B cell (primary cell): ENCODE measurements at places on chromosomes 4 and X. TPM values are rescaled to one million over a fixed set of nuclear protein-coding genes. Genes with fewer than 3 reads are reported as not detected.

- DNase-seq, result no peak
Observed at GRCh38 chr4:181807771-181808170, 435.4 kb upstream of the TENM3 start.

DNA sequence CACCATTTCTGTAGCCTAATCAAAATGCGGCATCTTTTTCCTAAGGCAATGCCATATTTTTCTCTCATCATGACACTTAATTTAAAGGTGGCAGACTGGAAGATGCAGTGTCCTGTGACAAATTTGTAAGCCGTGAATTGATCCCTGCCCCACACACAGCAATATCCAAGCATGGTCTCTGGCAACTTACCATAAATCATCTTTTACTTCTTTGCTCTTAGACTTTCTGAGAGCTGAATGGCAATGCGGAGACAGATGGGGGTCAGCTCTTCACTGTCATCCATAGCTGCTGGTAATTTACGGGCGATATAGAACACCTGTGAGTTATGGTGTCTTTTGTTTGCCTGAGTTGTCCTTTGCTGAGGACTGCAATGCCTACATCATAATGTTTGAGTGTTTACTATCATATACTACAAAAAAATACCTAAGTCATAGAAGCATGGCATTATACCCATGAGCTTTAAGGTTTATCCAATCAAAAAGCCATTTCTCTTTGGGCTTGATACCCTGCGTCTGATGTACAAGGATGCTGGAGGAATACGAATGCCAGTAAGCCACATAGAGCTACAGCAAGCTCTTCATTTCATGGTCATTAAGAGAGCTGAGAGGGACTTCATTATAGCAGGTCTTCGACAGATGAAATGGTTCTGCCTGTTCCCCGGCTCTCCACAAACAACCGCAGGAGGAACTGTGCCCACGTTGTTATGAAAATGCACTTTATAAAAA is 148.1 kb downstream of the TRIML1 start:
- no peak for DNase-seq

GRCh38 chr4:73653695-73654106 is 33.5 kb upstream of the RASSF6 start:
- DNase-seq, result peak; percentile 69

- DNase-seq, result no peak
Observed at GRCh38 chr4:13294961-13295605, 189.1 kb downstream of the RAB28 start.

DNA sequence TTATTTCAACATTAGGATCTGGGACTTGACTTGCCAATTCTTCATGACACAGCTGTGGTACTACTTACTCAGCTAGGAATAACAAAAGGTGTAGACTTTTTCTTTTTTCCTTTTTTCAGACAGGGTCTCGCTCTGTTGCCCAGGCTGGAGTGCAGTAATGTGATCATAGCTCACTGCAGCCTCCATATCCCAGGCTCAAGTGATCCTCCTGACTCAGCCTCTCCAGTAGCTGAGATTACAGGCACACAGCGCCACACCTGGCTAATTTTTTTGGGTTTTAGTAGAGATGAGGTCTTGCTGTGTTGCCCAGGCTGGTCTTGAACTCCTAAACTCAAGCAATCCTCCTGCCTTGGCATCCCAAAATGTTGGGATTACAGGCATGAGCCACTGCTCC is 16.3 kb downstream of the NOA1 start:
- no peak for DNase-seq

GRCh38 chrX:8103655-8104054 is 67.4 kb downstream of the VCX2 start:
- DNase-seq, result no peak

HTR2C gene
- polyA plus RNA-seq, result not detected in 2 replicates

DNA sequence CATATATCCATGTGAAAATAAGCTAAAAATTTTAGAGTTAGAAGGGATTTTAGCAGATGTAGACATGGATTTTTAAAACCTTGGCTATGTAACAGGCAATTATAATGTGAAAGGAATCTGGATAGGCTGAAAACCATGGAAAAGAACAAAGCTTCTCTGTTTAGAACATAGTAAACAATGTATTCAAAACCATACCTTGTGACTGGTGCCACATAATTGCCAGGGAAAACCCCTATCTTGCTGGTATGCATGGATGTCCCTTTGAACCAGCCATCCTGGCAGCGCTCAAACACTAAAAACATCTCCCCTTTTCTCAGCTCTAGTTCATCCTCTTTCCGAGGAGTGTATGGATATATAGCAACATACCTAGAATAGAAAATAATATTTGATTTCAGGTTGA is 110.6 kb upstream of the CBR4 start:
- no peak for DNase-seq

TGIF2LX gene
- polyA plus RNA-seq, result not detected in 2 replicates

DNA sequence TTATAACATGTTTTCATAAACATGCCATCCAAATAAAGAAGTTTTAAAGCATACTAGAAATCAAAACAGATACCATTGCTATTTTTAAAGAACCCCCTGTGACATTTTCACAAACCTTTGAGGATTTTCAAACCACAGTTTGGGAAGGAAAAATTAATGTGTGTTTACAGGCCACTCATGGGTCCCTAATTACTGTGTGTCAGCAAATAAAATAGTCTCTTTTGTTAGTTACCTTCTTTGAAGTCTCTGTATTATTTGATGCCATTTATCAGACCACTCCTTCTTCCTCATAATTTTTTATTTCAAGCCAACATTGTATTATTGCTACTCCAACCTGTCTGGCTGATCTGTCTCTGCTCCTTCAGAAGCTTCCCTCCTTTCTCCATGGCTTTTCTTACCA is 72.6 kb upstream of the TET2 start:
- no peak for DNase-seq

DNA sequence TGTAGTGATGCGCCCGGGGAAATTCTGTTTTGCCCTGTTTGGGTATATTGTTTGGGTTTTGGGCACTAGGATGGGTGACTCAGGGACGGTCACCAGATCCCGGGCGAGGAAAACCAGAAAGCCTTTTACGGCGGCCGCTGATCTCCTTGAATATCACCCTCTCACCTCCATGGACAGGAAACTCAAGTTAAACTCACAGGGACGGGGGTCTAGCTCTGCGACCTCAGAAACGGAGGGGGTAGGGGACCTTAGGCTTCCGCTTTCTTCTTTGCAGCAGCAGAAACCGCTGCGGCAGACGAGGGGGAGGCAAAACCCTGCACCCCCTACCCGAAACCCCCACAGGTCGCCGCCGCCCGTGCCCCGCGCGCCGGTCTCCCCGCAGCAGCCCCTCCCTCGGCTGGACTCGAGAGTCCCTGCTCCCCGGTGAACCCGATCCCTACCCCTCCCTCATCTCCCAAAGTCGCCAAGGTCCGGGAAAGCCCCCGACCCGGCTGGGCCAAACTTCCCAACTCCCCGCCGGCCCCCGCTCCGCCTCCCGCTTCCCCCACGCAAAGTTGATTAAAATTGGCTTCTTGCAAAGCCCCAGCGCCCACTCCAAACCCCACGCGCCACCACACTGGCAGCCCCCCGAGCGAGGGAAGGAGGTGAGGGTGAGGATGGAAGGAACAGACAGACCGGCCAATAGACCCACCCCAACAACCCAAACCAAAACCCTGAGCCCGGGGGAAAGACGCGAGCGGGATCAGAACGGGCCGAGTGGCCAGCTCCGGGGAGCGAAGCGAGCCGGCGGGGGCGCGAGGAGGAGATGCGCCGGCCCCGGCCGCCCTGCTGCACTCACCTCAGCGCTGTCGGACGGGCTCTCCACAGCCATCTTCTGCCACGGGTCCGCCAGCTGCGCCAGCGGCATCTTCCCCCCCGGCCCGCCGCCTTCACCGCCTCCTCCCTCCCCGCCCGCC is 705 bp downstream of the RPS6KA3 start:
- peak; percentile 58 for DNase-seq

DNA sequence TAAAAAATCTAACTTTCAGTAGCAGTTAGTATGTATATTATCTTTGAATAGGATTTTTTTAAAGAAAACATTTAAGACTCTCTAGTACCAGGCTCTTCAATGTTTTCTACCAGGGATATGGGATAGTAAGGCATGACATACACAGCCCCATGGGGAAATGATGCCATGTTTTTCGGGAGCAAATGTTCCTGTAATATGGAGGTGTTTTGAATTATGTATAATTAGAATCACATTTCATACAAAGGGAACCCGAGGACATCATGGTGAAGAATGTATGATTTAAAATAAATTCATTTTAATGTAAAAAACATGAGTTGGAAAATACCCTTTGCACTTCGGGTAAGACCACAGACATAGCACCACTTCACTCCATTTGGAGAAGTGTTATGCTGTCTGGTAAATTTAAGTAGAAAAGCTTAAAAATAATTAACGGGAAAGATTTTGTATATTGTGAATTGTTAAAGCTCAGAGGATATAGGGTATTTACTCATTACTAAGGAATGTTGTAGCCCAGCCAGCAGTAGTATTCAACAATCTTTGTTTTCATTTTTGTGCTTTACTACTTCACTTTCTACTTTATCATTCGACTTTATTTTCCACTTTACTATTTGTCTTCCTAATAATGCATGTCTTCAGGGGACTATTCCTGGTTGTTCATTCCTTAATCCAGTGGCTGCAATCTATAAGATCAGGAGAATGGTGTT is 2050.7 kb downstream of the ARAP2 start:
- no peak for DNase-seq

GRCh38 chr4:82555276-82555675 is 6.5 kb downstream of the TMEM150C start:
- no peak for DNase-seq

GRCh38 chr4:151475035-151475714 is 66.2 kb downstream of the FHIP1A start:
- no peak for DNase-seq

DNA sequence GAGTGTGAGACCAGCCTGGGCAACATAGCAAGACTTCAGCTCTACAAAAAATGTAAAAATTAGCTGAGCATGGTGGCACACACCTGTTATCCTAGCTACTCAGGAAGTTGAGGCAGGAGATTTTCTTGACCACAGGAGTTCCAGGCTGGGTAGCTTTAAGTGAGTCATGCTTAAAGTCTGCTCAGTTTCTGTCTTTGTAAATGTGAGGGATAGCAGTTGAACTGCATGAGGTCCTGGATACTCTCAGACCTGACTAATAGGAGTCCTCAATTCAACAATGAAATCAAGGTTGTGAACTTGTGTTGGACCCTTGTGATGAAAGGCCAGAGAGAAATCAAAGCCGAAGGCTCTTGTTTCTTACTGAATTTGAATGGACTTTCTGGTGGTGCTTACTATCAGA is 45.2 kb downstream of the STARD8 start:
- no peak for DNase-seq

GRCh38 chr4:124535003-124535402 is 177.5 kb downstream of the ANKRD50 start:
- DNase-seq, result no peak

DNA sequence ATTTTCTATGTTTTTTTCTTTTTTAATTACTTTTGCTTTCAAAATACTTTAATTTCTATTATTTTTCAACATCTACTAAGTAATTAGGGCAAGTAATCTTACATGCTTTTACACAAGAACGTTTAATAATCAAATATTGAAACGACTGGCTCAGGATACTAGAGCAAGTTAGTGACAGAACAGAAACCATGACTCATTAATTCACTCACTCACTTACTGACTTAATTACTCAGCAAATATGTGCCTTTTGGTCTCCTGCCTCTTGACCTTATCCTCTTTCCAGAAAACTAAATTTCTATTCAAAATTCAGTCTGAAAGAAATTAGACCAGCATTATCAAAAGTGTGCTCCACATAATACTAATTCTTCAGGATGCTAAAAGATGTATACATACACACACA is 314.9 kb upstream of the TEX13C start:
- DNase-seq, result no peak

KIT gene
- polyA plus RNA-seq, result 0.01 and 0.04 TPM in 2 replicates
